ENCODE measurements at places on chromosomes 3 and 15.

- DNase-seq: no peak
Measured at GRCh38 chr3:42700366-42701288, 2.0 kb downstream of the HHATL start.

DNA sequence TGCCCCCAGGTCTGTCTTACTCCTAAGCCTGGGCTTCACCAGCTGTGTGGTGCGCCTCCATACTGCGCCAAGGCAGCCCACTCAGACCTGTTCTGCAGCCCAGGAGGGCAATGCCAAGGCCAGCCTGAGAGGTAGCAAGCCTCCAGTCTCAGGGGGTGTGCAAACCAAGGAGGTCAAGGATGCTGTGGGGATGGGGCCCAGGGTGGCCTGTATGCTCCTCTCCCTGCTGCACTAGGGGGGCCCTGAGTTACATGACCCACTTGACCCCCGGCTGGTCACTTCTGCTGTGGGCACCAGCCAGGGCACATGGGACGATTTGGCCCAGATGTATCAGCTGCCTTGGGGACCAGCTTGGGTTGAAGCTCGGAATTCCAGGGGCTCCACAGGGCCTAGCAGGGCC lies 70.0 kb upstream of the SLC6A6 start:
- no peak for DNase-seq

DNA sequence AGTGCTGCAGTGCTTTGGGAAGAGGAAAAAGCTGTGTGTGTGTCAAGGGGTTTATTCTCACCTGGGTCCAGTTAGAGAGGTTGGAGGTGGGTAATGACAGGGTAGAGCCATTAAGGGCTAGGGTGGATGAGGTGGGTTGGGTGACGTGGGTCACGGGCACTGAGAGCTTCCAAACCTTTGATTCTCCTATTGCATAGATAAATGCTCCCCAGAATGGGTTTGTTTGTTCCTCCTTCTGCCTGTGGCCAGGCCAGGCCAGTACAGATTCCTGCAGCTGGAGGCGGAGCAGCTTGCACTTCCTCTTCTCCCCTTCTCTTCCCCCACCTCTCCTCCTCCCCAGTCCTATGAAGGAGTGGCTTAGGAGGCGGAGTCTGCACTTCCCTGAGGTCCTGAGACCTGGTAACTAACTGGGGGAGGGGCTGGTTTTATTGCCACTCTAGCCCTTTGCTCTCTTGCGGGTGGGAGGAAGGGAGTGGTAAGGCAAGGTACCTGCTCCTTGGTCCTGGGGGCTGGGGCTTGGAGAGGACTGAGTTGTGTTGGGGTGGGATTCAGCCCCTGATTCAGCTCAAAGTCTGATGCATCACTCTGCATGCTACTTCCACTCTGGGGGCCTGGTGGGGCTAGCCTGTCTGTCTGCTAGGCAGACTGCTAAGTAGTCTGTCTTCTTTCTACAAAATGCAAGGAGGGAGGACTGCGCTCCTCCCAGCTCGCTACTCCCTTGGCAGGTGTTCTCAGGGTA lies 3.5 kb downstream of the SPINT1 start:
- DNase-seq: no peak

- DNase-seq: no peak
Measured at GRCh38 chr3:11072631-11073030, 80.1 kb downstream of the SLC6A1 start.

DNA sequence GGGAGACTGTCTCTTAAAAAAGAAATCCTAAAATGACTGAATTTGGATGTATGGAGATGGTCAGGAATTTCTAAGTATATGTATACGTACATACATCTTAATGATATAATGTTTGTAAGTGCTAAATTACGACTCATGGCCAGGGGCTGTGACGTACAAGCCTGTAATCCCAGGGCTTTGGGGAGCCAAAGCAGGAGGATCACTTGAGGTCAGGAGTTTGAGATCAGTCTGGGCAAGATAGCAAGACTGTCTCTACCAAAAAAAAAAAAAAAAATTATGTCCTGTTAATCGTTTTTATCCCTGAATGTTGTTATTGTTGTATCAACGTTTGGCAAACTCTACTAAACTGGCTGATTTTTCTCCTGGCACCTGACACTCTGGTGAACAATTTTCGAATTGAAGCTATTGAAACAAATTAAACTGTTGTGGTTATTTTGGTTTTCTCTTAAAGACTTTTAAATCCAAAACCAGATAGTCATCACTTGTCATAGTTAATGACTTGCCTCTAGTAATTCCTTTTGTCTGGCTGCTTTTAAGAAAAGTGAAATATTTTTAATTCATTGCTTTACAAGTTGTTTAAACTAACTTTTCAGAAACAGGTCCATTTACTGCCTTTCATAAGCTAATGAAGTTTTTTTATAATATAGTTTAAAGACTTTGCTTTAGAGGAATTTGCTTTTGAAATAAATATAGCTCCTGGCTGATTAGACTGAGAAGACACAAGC lies 7.0 kb downstream of the MORF4L1 start:
- no peak for DNase-seq

- DNase-seq: no peak
Measured at GRCh38 chr15:64229129-64229724, 66.4 kb upstream of the PPIB start.

DNA sequence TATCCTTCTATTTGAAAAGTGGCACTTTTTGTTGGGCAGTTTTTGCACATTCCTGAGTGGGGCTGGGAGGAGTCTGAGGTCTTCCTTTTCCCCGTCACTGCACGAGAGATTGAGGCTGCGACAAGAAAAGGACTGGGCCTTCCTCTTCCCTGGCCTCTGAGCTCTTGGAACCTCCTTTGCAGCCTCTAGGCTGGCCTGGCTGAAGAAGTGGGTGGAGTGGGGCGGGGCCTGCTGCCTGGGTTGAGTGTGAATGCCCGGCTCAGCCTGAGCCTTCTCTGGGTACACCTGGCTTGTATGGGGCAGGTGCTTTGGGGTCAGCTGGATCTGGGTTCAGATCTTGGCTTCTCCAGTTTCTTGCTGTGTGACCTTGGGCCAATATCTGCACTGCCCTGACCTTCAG lies 43.1 kb downstream of the PLXNA1 start:
- no peak for DNase-seq

DNA sequence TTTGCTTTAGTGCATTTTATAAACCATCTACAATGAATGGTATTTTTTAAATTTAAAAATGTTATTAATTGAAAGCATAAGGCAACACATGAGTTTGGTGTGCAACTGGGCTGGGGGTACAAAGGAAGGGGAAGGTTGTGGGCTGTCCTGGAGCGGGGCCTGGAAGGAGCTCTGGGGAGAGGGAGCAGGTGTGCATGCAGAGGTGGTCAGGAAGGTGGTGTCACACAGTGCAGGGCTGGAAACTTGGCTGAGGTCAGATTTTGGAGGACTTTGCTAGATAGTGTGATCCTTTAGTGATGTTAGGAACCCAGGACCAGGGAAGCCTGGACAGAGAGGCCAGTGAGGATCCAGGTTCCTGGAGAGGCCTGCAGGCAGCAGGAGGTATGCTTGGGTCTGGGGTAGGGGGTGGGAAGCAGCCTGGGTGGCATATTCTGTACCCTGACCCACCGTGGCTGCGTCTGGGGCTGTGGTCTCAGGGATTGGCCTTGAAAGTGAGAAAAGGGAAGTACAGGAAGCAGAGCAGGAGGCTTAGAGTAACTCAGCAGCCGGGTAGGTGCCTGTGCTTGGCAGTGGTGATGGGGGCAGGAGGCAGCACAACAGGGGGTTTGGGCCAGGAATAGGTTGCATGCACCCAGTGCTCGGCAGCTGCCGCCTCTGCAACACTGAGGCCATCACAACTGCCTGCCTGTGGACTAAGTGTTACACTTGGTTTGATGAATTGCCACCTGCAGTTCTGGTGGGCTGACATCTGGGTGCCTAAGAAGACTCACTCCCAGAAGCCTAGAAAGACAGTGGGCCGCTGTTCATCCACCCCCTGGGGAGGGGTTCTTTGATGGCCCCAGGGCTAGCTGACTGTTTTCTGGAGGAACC lies 33.0 kb downstream of the KY start:
- DNase-seq: no peak

GRCh38 chr3:24048843-24049242 lies 103.8 kb downstream of the NR1D2 start:
- DNase-seq: no peak

- no peak for DNase-seq
Measured at GRCh38 chr3:135078283-135078682, 283.2 kb downstream of the EPHB1 start.

GRCh38 chr3:148408667-148409066 lies 289.0 kb upstream of the AGTR1 start:
- DNase-seq: no peak

DNA sequence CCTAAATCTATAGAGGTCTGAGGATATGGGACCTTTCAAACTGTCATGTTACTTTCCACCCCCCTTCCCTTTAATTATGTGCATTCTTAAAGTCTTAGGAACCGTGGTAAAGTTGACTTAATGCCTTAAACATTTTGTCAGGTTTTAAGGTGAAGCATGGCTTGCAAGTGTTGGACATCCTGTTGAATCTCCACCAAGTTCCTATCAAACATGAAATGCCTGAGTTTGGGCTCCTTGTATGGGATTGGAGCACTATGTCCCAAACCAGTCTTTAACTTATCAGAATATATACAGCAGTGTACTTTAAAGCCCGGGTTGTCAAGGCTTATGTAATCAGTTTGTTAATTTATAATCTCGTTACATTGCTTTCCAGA lies 1.1 kb downstream of the SNRK start:
- DNase-seq: no peak

GRCh38 chr3:189360291-189360690 lies 188.5 kb downstream of the TPRG1 start:
- DNase-seq: no peak

DNA sequence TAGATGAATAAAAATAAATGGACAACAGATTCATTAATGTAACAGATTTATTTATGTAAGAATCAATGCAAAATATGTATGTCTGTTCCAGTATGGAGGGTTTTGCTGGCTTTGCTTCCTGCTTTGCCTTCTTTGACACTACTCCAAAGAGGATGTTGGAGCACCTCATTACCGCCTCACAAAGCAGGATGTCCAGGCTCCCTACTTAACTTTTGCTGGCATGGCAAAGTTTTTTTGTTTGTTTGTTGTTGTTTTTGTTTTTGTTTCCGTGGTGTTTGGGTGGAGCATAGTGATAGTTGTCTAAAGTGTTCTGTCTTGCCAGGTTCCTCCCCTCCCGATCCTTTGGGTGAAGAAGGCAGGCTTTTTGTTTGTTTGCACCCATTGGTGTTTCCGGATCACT lies 38.7 kb downstream of the DIPK2A start:
- no peak for DNase-seq

All from stimulated activated CD8-positive, alpha-beta memory T cell treated with anti-CD3 and anti-CD28 coated beads, Interleukin-4, amount 100 ng/mL, for 4 hours (primary cell).